ENCODE measurements at places on chromosomes 2 and 18. TPM values are rescaled to one million over a fixed set of nuclear protein-coding genes. Genes with fewer than 3 reads are reported as not detected.
A peak's percentile ranks its signal among the peaks of the same experiment; 100 is the strongest.

Gene MPP4
- 0.05 TPM for total RNA-seq

DNA sequence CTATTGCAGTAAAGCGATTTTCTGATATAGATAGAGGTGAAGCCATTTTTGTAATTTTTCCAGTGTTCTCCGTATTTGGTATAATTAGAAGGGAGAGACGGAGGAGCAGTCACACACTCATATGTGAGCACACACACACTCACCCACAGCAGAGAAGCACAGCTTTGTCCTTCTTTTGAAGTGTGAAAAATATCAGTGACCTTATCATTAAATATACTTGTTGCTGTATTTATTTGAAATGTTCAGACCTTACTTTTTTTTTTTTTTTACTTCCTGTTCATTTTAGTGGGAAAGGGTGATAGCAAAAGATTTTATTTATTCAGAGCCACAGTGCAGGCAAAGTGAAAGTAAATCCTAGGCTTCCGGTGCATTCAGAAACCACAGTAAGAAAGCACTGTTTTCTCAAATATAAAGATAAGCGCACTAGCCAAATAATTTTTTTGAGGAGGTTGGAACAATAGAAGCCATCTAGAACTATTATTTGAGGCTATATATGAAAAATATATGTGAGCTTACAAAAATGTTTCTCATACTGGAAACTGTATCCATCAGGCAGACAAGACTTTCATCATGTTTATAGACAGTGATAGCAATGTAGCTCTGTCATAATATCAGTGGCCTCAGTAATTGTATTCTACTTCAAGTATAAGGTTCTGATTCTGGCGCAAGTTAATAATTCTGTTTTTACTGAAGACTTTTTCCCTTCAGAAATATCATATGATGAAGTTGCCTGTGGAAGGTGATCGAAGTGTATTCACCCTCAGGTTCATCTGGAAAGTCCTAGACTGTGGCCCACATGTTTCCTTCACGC, 37.2 kb downstream of the TSHZ1 start:
- DNase-seq = peak; percentile 41
- H3K27me3 ChIP-seq = no peaks in the 10 kb centered on the region
- H3K36me3 ChIP-seq = no peaks in the 10 kb centered on the region
- H3K4me3 ChIP-seq = peak overlapping the region; percentile 45

Gene RAB17
- 0.33 TPM for total RNA-seq

GRCh38 chr2:218883491-218884490, 3.1 kb downstream of the WNT10A start:
- H3K4me1 ChIP-seq = peaks cover 10% of the 10 kb centered on the region
- H3K36me3 ChIP-seq = no peaks in the 10 kb centered on the region
- peaks cover 98% of the 10 kb centered on the region for H3K27me3 ChIP-seq
- DNase-seq = no peak

Gene MYO3B
- total RNA-seq = 0.71 TPM

Gene LRRC30
- total RNA-seq = 0.14 TPM

DNA sequence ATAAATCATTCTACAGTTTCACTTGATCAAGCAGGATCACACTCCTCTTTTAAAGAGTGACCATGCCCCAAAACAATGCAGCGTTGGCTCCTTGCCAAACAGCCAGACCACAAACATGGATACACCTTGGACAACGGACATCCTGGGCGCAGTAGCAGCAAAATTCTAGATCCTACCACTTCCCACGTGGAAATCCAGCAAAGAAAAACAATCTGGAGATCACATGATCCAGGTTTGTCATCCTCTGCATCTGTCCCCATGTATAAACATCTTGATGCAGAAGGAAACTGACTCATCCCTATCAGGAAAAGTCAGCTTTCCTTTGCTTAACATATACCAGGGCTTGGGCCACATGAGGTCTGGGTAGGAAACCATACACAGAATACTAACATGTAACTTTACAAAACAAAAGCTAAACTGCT, 53.1 kb downstream of the ZNF521 start:
- H3K4me1 ChIP-seq = no peaks in the 10 kb centered on the region
- H3K4me3 ChIP-seq = no peak overlapping the region
- DNase-seq = no peak
- H3K27me3 ChIP-seq = no peaks in the 10 kb centered on the region
- no peak overlapping the region for H3K27ac ChIP-seq

Gene SLC11A1
- 0.71 TPM for total RNA-seq

DNA sequence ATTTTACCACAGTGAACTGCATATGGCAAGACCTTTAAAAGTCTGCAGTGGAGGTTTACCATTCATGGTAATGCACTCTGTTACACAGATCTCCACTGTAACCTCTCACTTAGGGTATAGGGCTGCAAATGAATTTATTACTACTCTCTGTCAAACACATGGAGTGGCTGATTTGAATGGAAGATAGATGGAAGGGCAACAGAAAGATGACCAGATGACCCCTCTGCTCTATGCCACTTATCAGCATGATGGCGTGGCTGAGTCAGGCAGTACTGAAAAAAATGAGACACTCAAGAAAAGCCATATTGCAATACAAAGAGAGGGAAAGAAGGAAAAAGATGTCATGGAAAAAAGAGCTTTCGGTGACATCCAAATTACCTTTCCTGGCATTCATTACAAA, 72.3 kb downstream of the ABCA12 start:
- no peak overlapping the region for H3K4me3 ChIP-seq
- no peaks in the 10 kb centered on the region for H3K27me3 ChIP-seq
- no peak for DNase-seq
- H3K27ac ChIP-seq = no peak overlapping the region
- no peaks in the 10 kb centered on the region for H3K4me1 ChIP-seq
- H3K36me3 ChIP-seq = no peaks in the 10 kb centered on the region

- no peaks in the 10 kb centered on the region for H3K27me3 ChIP-seq
- no peak for DNase-seq
- H3K36me3 ChIP-seq = peaks cover 4% of the 10 kb centered on the region
Observed at GRCh38 chr2:230906471-230907230, 18.4 kb downstream of the GPR55 start.

Gene SKA1
- total RNA-seq = 11.5 TPM

GRCh38 chr2:231715499-231715837, 7.1 kb downstream of the PTMA start:
- H3K27me3 ChIP-seq = no peaks in the 10 kb centered on the region
- H3K4me3 ChIP-seq = no peak overlapping the region
- peaks cover 33% of the 10 kb centered on the region for H3K36me3 ChIP-seq
- H3K27ac ChIP-seq = peak overlapping the region; percentile 84

DNA sequence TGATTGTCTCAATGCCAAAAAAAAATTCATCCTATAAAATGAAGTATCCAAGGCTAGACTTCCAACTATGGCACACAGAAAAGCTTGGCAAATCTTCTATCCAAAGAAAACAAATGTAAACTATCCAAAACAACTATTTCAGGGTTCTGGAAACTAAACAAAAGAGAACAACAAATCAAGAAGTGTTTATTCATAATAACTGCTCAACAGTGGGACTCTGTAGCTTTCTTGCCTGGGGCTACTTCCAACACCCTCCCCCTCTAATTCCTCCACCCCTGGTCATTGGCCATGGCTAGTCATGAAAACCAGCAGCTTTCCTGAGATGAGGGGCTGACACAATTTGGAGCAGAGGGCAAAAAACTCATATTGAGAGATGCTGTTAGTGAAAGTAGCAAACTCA, 107.0 kb downstream of the EXOC6B start:
- no peak overlapping the region for H3K4me3 ChIP-seq
- no peak overlapping the region for H3K27ac ChIP-seq
- H3K4me1 ChIP-seq = no peaks in the 10 kb centered on the region
- DNase-seq = no peak

DNA sequence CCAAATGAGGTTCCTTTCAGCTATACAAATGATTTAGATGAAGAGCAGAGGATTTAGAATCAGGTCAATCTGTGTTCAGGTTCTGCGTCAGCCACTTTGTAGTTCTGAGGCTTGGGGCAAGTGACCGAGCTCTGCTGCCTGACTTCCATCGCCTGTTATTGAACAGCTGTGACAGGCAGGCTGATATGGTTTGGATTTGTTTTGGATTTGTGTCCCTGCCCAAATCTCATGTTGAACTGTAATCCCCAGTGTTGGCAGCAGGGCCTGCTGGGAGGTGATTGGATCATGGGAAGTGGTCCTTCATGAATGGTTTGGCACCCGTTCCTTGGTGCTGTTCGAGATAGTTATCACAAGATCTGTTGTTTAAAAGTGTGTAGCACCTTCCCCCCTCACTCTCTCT, 18.6 kb downstream of the TYMS start:
- peaks cover 2% of the 10 kb centered on the region for H3K4me1 ChIP-seq
- no peak for DNase-seq
- no peaks in the 10 kb centered on the region for H3K27me3 ChIP-seq
- no peak overlapping the region for H3K4me3 ChIP-seq

Gene MC2R
- total RNA-seq = 0.05 TPM

GRCh38 chr2:211408483-211408891, 852.1 kb downstream of the CPS1 start:
- H3K36me3 ChIP-seq = no peaks in the 10 kb centered on the region
- H3K4me3 ChIP-seq = no peak overlapping the region
- no peaks in the 10 kb centered on the region for H3K4me1 ChIP-seq
- H3K27ac ChIP-seq = no peak overlapping the region
- H3K27me3 ChIP-seq = no peaks in the 10 kb centered on the region

- no peaks in the 10 kb centered on the region for H3K36me3 ChIP-seq
- peaks cover 4% of the 10 kb centered on the region for H3K27me3 ChIP-seq
- no peak overlapping the region for H3K27ac ChIP-seq
- DNase-seq = no peak
- H3K4me3 ChIP-seq = no peak overlapping the region
Observed at GRCh38 chr2:199443589-199444130, 14.1 kb downstream of the SATB2 start.

GRCh38 chr18:63477968-63478367, 1.2 kb downstream of the SERPINB5 start:
- no peaks in the 10 kb centered on the region for H3K36me3 ChIP-seq
- H3K4me3 ChIP-seq = no peak overlapping the region
- no peak for DNase-seq
- no peak overlapping the region for H3K27ac ChIP-seq

Gene ARMC9
- total RNA-seq = 5.7 TPM

Gene HOXD9
- total RNA-seq = 0.14 TPM

Gene MYO5B
- total RNA-seq = 6.2 TPM

- peak overlapping the region; percentile 27 for H3K27ac ChIP-seq
- H3K36me3 ChIP-seq = peaks cover 5% of the 10 kb centered on the region
- peaks cover 96% of the 10 kb centered on the region for H3K4me1 ChIP-seq
- no peak for DNase-seq
- H3K4me3 ChIP-seq = no peak overlapping the region
- no peaks in the 10 kb centered on the region for H3K27me3 ChIP-seq
Observed at GRCh38 chr2:239271882-239272281, 128.9 kb downstream of the HDAC4 start.

GRCh38 chr2:107585851-107586250, 240.8 kb upstream of the RGPD4 start:
- no peaks in the 10 kb centered on the region for H3K27me3 ChIP-seq
- no peak overlapping the region for H3K4me3 ChIP-seq
- no peaks in the 10 kb centered on the region for H3K36me3 ChIP-seq
- no peak overlapping the region for H3K27ac ChIP-seq

DNA sequence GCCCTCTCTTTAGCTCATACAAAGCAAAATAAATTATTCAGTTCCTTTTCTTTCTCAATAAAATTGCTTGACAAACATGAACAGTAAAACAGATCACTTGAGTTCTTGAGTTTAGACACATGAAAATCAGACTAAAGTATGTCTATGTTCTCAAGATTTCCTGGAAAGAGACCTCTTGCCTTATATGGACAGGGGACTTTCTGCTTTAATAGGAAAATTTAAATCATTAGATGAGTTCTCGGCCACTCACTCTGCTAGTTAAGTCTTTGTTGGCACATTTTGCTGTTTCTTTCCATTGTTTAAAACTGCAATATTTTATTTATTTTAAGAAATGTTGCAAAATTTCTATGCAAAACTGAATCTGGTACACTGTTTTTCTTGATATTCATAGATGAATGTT, 207.8 kb downstream of the RND3 start:
- no peaks in the 10 kb centered on the region for H3K36me3 ChIP-seq
- H3K4me3 ChIP-seq = no peak overlapping the region
- no peaks in the 10 kb centered on the region for H3K4me1 ChIP-seq

DNA sequence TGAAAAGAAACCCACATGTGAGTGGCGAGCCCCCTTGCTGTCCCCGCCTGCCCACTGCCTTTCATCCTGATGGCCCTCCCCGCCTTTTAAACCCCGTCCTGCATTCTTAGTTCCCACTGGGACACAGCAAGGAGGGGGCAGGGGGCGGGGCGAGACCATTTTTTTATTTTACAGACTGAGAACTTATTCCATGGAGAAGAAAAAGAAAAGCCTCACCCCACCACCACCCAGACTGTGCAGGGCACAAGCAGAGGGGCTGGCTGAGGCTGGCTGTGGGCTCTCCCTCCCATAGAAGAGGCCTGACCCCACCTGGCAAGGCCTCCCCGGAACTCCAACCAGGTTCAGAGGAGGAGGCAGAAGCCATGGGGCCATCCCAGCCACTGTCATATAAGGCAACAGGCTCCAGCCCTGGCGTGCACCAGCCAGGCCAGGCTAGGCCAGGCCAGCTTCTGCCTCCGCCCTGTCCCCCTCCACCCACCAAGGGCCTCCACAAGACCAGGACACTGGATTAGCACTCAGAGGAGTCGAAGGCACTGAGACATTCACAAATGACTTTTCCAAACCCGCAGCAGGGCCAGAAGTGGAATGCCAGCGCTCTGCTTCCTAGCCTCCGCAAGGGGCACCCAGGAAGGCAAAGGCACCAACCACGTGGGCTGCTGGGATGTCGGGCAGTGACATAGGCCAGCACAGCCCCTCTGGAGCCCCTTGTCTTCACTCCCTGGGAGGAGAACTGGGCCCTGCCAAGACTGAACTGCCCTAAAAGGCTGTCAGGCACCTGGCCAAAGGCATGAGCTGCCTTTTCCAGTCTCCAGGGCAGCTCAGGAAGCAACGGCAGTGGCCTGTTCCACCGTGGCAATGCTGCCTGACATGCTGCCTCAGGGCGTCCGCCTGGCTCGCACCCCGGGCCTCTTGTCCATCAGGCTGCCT, 37.5 kb upstream of the SEMA4C start:
- H3K4me1 ChIP-seq = peaks cover 7% of the 10 kb centered on the region
- no peak for DNase-seq
- no peaks in the 10 kb centered on the region for H3K36me3 ChIP-seq
- no peak overlapping the region for H3K4me3 ChIP-seq

DNA sequence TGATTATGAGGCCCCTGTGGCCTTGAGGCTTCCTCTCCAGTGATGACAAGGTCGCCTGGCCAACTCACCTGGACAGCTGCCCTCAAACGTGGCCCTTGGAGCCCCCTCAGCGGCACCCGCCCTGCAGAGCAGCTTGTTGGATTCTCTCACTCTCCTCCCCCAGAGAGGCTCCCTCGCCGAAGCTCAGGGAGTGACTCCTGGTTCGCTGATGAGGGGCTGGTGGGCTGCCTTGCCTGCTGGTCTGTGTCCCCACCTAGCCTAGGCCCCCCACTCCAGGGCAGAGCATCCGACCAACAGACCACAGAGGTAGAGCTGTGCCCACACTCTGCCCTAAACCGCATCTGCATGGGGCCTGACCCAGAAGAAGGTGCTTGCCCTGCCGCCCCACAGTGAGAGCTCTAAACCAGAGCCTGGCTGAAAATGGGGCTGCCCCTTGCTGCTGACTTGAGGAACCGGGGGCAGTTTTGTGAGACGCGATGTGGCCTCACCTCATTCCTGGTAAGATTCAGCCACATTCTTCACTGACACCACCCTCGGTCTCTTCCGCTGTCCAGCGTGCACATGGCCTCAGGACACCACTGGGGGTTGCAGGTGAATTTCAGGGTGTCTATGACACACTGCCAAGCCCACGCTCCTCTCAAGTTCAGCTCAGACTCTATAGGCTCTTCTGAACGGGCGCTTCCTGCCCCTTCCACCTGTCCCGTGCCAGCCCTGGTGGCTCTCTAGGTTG, 131.6 kb downstream of the CABLES1 start:
- H3K27ac ChIP-seq = no peak overlapping the region
- H3K4me1 ChIP-seq = no peaks in the 10 kb centered on the region
- DNase-seq = no peak
- H3K4me3 ChIP-seq = no peak overlapping the region
- no peaks in the 10 kb centered on the region for H3K36me3 ChIP-seq
